ENCODE measurements at places on chromosomes 7 and 10.
A peak's percentile ranks its signal among the peaks of the same experiment; 100 is the strongest.

GRCh38 chr10:46787321-46787615, 124.0 kb upstream of the PTPN20 start:
- peak; percentile 52 for DNase-seq

DNA sequence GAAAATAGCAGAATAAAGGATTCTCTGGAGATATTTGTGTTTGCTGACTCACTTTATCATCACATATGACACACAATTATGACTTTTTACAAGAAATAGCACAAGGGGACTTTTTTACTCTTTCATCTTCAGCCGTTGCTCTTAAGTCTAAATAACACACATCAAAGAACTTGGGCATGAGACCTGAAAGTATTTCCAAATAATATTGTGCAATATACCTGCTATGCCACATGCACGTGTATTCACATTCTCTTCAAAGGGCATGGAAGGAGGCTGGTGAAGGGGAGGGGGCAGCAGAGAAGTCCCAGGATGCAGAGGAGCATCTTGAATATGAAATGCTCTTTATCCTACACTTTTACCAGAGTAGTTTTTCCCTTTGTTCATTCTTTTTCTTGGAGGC, 4.1 kb upstream of the ADARB2 start:
- DNase-seq, result no peak

GRCh38 chr7:105876964-105877601, 684 bp upstream of the ATXN7L1 start:
- DNase-seq, result peak; percentile 43

DNA sequence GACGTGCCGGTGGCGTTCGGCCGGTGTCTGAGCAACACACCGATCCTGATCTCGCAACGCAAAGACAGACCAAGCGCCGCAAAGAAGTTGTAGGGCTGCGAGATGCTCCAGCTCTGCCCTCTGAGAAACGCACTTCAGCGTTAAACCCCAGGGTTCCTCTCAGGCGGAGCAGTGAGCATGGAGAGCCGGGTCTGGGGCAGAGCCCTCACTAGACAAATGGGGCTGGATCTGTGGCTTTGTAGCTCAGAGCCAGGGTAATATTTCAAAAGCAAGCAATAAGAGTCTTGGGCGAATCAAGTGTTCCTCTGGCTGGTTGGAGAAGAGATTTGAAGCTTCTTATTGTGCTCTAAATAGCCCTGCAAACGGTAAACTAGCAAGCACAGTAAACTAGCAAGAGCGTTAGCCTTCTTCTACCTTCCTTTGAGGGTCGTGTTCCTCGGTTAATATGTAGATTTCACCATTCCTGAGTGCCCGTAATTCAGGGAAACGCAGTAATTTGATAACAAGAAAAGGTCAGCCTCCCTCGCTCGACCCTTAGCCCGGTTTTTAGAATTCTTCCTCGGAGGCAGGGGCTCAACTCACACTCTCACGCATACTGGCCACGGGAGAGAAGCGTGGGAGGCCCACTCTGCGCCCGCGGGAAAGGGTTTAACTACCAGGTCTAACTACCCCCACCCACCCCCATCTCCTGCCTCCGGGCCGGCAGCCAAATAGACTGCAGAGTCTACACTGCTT, 6.7 kb downstream of the SKAP2 start:
- no peak for DNase-seq
